ENCODE measurements at places on chromosomes 6 and 20. TPM values are rescaled to one million over a fixed set of nuclear protein-coding genes. Genes with fewer than 3 reads are reported as not detected.
A peak's percentile ranks its signal among the peaks of the same experiment; 100 is the strongest.

DNA sequence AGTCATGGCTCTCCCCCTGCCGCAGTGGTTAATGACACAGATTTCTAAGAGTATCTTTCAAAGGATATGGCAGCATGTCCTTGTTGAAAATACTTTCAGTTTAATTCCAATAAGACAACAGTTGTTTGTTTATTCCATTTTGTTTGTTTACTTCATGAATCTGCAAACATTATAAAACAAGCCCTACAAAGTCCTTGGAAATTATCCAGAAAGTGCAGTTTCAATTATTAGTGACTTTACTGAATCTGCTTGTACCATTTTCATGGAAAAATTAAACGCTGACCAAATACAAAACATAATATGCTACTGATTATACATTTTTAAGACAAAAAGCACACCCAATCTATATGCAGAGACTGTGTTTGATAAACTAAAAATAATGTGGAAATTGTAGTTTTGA, 3.3 kb downstream of the HEY2 start:
- DNase-seq: no peak

GRCh38 chr20:25178563-25179438, 16.7 kb upstream of the ENTPD6 start:
- DNase-seq: peak; percentile 20

DNA sequence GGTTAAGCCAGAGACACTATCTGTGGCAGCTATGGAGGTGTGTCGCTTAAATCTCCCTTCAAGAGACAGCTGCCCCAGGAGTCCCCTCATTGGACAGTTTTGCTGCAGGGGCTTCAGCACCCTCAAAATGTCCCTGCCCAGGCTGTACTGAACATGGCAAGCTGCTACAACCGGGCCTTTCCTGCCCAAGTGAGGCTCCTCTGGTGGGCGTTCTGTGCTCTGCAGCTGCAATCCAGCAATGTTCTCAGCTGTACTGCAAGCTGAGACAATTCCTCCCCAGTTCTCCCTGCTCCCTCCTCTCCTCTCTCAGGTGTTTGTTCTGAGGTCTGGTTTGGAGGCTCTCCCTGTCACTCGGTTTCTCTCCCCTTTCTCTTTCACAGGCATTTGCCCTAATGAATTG, 190.8 kb upstream of the LAMP5 start:
- no peak for DNase-seq

BMP6 gene
- total RNA-seq: 0.40 TPM

CCN5 gene
- total RNA-seq: not detected

SLC26A8 gene
- total RNA-seq: not detected

PCSK2 gene
- not detected for total RNA-seq

DNA sequence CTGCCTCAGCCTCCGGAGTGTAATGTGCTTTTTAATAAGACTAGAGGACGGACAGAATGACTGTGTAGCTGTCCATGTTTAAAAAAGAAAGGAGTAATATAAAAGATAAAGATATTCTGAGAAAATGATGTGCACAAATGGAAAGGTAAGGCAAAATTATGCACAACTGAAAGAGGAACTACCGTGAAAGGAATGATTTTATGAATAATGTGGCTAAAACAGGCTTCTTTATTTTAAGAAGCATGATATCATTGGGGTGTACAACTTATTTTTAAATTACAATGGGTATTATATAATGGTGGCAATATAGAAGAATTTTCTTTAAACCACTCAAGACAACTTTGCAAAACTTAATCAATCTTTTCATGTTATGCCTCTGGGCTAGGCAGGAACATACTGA, 78.1 kb downstream of the FIG4 start:
- no peak for DNase-seq

WFDC5 gene
- total RNA-seq: not detected

GRCh38 chr6:1013656-1014430, 298.1 kb upstream of the FOXQ1 start:
- no peak for DNase-seq

GRCh38 chr20:63241272-63241671, 5.6 kb downstream of the BIRC7 start:
- no peak for DNase-seq

- peak; percentile 27 for DNase-seq
Measured at GRCh38 chr20:24157213-24157612, 168.6 kb upstream of the GGTLC1 start.

- DNase-seq: peak; percentile 70
Measured at GRCh38 chr6:42017021-42017643, 33.2 kb upstream of the TAF8 start.

DNA sequence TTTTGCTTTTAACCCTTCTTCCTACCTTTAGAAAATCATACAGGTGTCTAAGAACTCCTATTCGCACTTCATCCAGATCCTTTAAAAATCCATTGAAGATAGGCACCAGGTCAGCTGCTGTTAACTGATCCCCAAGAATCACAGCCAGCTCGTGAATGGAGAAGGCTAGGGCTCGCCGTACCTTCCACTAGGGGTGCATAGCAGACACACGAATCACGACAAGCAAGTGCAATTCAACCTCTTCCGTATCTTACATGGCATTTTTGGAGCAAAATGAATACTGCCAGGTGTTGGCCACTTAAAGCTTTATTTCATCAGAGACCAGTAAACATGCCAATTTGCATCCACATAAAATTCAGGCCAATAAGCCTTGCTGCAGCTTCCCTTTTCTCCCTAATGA, 10.8 kb upstream of the ANKRD60 start:
- no peak for DNase-seq

ADGB gene
- total RNA-seq: 0.56 TPM

DNA sequence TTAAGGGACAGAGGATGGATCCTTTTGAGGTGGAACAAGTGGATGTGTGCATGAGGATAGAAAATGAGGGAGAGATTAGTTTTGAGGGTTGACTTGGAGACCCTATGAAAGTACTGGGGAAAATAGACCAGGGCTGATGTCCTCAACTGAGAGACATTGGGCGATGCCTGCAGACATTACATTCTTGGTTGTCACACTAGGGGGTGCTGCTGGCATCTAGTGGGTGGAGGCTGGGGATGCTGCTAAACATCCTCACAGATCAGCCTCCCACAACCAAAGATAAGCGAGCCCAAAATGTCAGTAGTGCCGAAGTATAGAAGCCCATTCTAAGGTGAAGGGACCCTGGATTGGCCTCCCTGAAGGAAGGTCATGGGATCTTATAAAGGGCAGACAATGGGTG, 63.3 kb downstream of the MOCS1 start:
- no peak for DNase-seq

GRCh38 chr20:59042151-59042795, at the start of gene PRELID3B:
TSS of gene PRELID3B (minus strand) at chr20:59042786. CDS start at chr20:59042730, 56 bp downstream.
- no peak for DNase-seq

AK9 gene
- total RNA-seq: 2.2 TPM

GRCh38 chr20:63968928-63969760, 586 bp downstream of the ZNF512B start:
- peak; percentile 48 for DNase-seq

- DNase-seq: peak; percentile 78
Measured at GRCh38 chr6:134979142-134979541, 29.2 kb upstream of the ALDH8A1 start.

LHFPL5 gene
- total RNA-seq: not detected

- no peak for DNase-seq
Measured at GRCh38 chr6:100235631-100236030, 229.1 kb downstream of the SIM1 start.

GRCh38 chr6:1494671-1495070, 105.3 kb downstream of the FOXF2 start:
- DNase-seq: no peak

LY86 gene
- total RNA-seq: 0.64 TPM

SPTLC3 gene
- total RNA-seq: 0.02 TPM

DLL1 gene
- total RNA-seq: 0.41 TPM

C6orf52 gene
- total RNA-seq: 3.7 TPM

GRCh38 chr20:51462566-51463276, 79.8 kb downstream of the NFATC2 start:
- no peak for DNase-seq

DNA sequence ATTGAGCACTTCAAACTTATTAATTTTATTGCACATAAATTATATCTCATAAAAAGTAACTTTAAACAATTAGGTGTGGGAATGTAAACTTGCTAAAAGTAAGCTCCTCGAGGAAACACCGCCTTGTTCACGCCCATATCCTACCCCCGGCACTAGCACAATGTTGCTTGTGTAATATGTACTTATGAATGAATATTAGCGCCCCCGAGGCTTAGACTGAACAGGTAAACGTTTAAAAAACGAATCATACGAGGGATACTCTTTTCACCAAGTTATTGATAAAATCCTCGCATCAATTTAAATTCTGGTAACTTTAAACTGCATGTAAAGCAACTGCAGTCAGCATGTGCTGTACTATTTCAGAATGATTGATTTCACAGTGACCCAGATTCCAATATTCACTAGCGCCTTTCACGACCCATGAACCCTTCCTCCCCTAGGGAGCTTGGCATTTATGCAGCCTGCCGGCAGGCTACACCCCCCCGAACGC, 637 bp downstream of the TFB1M start:
- peak; percentile 29 for DNase-seq

- DNase-seq: peak; percentile 82
Measured at GRCh38 chr6:41602864-41603608, 35.2 kb upstream of the MDFI start.

DNA sequence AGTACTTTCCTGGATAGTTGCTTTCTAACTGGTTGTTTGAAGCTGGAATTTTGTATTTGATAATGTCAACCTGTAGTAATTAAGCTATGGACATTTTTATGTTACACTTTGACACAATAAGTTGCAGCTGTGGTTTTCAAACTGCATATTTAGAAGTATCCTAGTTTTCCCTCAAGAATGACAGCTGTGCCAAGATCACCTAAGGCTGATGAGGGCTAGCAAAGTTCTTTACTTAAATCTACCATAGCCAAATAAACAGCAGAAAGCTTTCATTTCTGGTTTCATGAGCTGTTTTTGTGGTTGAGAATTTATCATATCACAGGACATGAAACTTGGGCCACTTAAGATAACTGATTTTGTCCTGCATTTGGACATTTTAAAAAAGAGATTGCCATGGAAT, 30.6 kb downstream of the FAM229B start:
- no peak for DNase-seq

GJA10 gene
- not detected for total RNA-seq

DNA sequence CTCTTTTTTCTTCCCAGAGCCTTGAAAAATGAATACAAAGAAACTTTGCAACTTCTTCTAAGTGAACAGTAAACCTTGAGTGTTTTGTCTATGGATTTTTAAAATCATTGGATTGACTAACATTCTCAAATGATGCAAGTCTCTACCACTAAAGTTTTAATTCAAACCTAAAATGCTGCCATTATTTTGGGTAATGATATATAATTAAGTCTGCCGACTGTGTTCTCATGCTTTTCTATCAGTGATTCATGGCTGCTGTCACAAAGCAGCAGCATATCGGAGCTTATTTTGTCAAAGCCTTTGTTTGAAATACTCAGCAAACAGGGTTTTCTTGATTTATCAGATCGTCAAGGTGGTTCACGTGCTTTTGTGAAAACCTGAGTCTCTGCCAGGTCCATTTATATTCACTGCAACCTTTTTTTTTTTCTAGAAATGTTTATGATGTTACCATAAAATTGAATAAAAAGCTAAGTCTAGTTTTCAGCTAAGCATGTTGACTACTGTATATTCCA, 96.3 kb downstream of the GJA1 start:
- no peak for DNase-seq

SLC25A27 gene
- 0.53 TPM for total RNA-seq

DNA sequence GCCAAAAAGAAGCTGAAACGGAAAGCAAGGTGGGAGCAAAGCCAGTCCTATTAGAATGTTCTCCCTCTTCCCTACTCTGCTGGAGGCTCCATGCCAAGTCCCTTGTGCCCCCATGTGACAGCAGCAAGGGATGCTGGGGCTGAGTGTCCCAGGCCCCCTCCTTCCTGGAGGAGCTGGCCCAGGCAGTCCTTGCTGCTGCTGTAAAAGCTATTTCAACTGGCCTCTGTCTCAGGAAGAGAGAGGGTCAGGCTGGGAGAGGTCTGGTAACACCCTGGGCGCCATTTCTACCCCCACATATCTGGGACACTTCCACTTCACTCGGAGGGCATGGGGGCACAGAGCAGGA, 25.0 kb downstream of the TTBK1 start:
- DNase-seq: no peak

- no peak for DNase-seq
Measured at GRCh38 chr6:147693181-147693580, 184.7 kb downstream of the SAMD5 start.

SLC17A1 gene
- not detected for total RNA-seq

ELOVL4 gene
- 1.6 TPM for total RNA-seq

DNA sequence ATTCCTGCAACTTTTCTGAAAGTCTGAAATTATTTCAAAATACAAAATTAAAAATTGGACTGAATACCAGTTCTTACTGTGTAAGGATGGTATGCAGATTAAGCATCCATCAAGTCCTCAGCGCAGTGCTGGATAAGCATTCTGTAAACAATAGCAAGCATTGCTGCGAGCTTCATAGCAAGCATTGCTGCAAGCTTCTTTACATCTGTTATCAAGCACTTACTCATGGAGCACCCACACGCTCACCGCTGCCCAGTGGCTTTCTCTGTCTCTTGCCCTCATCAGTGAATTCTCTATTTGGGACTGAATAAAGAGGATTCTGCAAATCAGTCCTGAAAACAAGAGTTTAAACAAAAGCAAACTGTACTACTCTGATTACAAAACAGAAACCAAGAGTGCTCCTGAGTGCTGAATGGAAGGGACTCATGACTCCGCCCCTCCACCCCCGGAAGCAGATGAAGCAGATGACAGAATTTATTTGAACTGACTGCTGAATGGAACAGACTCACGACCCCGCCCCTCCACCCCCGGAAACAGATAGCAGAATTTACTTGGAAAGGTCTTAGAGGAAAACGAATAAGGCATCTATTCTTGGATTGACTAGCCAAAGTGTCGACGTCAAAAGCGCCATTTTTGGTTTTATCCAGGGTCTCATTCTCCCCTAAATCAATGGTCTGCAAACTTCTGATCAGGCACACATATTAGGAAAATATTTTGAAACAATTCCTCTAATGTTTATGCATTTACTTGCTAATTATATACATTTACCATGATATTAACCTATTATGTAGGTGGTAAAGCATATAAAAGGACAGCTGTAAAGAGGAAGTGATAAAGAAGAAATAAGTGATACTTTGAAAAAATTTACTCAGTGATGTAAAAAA, 22.1 kb upstream of the EYA2 start:
- DNase-seq: peak; percentile 11

- no peak for DNase-seq
Measured at GRCh38 chr6:1810880-1811279, 201.2 kb downstream of the FOXC1 start.

DEFB124 gene
- total RNA-seq: not detected

DNA sequence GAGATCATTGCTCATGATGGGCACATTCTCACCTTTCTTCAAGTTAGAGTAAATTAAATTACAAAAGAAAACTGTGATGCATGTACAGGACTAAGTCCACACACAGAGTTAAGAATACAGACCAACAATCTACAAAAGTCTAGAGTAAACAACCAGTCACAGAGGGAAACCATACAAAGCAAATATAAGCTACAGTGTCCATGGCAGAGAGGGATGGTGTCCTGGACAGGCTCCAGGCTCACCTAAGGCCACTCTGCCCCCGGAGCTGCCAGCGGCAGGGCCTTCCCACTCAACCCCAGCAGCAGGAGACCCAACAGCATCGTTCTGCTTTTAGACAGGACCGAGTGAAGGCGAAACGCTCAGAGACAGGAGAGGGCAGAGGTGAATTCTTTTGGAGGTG, 16.0 kb downstream of the PDE10A start:
- DNase-seq: no peak

Measured in activated CD4-positive, alpha-beta memory T cell treated with anti-CD3 and anti-CD28 coated beads for 36 hours (primary cell).